ENCODE measurements at places on chromosomes 5 and 9. TPM values are rescaled to one million over a fixed set of nuclear protein-coding genes. Genes with fewer than 3 reads are reported as not detected.
A peak's percentile ranks its signal among the peaks of the same experiment; 100 is the strongest.

SLC23A1 gene
- total RNA-seq: not detected

TMEM215 gene
- 0.33 TPM for total RNA-seq

CCL19 gene
- not detected for total RNA-seq

ENHO gene
- 1.9 TPM for total RNA-seq

CAMK4 gene
- 28.1 TPM for total RNA-seq

ZNF454 gene
- total RNA-seq: 2.6 TPM

SLC1A1 gene
- 11.8 TPM for total RNA-seq

SLCO6A1 gene
- total RNA-seq: 0.48 TPM

PCDHB3 gene
- total RNA-seq: 0.11 TPM

LAMC3 gene
- 3.8 TPM for total RNA-seq

GRCh38 chr5:67164856-67165525 lies 31.6 kb downstream of the CD180 start:
- no peak for DNase-seq

- DNase-seq: no peak
Measured at GRCh38 chr5:6202968-6203365, 175.4 kb downstream of the MED10 start.

GRCh38 chr9:132040246-132040645 lies 39.4 kb downstream of the MED27 start:
- no peak for DNase-seq

DNA sequence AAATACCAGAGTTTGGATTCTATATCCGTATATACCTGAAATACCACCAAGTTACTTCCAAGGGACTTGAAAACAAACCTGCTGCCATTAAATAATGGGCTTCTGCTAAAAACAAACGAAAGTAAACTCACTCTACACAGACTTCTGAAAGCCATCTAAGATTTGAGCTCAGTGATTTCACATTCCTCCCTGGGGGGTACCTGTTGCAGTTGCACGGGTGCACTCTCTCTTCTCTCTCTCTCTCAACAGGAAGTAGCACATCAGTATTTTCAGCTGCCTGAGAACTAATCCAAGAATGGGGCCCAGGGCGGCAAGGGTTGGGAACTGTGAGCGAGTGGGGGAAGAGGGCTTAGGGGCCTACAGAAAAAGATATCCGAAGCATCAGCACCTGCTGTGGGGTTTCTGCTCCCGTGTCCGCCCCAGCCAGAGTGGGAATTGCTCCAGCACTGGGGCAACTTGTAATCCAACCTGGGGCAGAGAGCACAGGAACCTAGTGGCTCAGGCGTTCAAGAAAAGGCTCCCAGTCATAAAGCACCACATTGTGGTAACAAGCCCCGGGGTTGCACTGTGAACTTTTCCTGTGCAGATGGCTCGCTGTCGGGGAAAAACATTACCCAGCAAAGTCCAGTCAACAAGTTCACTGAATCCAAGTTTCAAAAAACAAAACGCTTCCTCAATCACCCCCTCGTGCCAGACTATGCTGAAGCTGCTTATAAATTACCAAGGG lies 99.8 kb downstream of the EFNA5 start:
- DNase-seq: peak; percentile 52

- DNase-seq: no peak
Measured at GRCh38 chr5:5326115-5326758, 96.2 kb upstream of the ICE1 start.

GRCh38 chr5:137734331-137734730 lies 1.6 kb downstream of the KLHL3 start:
- DNase-seq: no peak

GRCh38 chr9:34684145-34684544 lies 6.9 kb downstream of the CCL19 start:
- DNase-seq: no peak

DNA sequence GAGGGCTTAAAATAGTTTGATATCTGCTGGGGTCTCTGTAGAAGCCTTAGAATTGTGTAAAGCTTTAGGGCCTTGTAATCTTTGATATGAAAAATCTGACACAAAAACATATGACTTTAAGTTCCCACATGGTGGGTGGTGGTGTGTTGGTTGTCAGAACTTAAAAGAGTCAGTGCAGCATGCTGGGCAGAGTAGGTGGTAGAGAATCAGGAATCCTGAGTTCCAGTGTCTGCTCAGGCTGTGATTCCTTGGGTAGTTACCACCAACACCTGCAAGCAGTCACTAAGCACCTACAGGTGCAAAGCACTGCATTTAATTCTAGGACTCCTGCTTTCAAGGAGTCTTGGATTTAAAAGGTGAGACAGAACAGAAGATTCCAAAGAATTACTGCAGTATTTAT lies 144.6 kb downstream of the ACER2 start:
- no peak for DNase-seq

DNA sequence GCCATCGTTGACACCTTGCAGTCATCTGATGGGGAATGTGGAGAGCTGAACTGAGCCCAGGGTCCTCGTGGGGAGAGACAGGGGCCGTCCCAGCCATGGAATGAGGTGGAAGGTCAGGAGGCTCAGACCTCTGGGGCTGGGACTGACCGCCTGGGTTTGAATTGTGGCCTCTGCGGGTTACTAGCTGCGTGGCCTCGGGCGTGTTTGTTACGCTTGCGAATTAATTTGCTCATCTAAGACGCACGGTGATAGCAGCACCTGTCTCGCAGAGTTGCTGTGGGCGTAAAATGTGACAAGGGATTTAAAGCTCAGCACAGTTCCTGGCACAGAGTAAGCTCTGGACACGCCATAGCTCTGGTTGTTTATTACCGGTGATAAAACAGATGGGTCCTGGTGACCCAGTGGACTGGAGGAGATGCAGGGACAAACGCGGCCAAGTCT lies 19.4 kb upstream of the DAB2IP start:
- DNase-seq: no peak

GRCh38 chr5:144395704-144396103 lies 225.0 kb downstream of the KCTD16 start:
- no peak for DNase-seq

DNA sequence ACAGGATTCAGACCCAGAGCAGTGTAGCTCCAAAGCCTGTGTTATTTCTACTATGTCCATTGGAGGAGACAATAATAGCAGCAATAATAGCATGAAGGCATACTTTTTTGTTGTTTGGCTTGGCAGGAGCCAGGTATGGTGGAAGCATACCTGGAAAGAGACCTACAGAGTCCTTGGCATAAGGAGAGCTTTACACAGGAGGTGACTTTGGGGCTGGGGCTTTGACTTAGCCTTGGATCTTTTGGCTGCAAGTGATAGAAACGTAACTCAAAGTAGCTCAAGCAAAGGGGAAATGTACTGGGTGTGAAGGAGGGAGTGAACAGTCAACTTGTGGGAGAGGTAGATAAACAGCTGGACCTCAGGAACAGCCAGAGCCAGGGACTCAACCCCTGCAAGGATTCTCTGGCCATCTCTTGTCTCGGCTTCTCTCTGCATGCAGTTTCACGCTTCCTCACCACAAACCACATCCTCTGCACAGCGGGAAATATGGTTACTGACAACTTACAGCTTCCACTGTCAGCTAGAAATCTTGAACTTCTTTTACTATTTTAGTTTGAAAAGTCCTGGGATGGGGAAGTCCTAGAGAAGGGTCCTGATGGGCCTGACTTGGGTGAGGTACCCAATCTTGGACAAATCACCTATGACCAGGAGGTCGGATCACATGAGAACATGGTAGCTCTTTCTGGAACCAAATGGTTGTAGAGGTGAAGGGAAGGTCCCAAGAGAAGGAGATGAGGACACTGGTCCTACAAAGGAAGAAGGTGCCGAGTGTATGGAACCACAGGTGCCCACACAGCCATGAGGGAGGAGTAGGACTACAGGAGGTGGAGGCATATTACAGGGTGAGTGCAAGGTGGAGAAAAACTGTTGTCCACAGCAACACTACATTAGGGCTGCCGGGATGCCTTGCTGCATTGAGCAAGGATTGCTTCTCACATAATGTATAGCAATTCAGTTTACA lies 47.0 kb upstream of the TGFBR1 start:
- peak; percentile 95 for DNase-seq

DNA sequence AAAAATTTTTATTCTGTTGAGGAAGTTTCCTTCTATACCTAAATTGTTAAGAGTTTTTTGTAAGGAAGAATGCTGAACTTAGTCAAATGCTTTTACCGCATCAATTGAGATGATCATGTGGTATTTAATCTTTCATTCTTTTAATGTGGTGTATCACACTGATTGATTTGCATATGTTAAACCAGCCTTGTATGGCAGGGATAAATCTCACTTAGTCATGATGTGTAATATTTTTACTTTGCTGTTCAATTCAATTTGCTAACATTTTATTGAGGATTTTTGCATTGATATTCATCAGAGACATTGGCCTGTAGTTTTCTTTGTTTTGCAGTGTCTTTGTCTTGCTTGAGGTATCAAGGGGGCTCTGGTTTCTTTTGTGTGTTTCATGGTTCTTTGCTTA lies 125.3 kb upstream of the MEF2C start:
- DNase-seq: no peak

- no peak for DNase-seq
Measured at GRCh38 chr5:73918791-73919221, 292.8 kb downstream of the ARHGEF28 start.

GRCh38 chr5:113807427-113807991 lies 294.0 kb downstream of the YTHDC2 start:
- no peak for DNase-seq

- DNase-seq: no peak
Measured at GRCh38 chr5:16437977-16438376, 27.6 kb downstream of the ZNF622 start.

GRCh38 chr9:64773491-64773931 lies 511.5 kb downstream of the FOXD4L5 start:
- peak; percentile 2 for DNase-seq

DNA sequence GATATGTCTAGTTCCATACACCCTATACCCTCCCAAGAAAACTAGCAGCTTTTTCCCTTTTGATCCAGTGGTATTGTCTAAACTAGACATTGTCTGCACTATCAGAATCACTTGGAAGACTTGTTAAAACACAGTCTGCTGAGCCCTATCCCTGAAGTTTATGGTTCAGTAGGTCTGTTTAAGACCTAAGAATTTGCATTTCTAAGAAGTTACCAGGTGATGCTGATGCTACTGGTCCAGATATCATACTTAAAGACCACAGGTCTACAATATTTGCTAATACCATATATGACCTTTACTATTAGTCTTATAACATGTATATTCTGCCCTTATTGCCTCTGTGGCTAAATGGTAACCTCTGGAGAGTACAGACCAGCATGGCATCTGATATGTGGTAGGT lies 23.3 kb downstream of the SKIC3 start:
- DNase-seq: no peak
